ENCODE measurements at places on chromosomes 11 and 22.

DNA sequence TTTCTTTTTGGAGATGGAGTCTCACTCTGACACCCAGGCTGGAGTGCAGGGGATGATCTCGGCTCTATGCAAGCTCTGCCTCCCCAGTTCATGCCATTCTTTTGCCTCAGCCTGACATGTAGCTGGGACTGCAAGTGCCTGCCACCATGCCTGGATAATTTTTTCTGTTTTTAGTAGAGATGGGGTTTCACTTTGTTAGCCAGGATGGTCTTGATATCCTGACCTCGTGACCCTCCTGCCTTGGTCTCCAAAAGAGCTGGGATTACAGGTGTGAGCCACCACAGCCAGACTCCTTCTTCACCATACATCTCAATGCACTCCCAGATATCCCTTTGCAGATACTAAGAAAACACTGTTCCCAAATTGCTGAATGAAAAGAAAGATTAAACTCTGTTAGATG is 224.3 kb downstream of the OR4A5 start:
- H3K36me3 ChIP-seq, result peaks cover 91% of the 10 kb centered on the region
- H3K27ac ChIP-seq, result no peak overlapping the region
- no peak for DNase-seq
- H3K27me3 ChIP-seq, result peaks cover 10% of the 10 kb centered on the region

DNA sequence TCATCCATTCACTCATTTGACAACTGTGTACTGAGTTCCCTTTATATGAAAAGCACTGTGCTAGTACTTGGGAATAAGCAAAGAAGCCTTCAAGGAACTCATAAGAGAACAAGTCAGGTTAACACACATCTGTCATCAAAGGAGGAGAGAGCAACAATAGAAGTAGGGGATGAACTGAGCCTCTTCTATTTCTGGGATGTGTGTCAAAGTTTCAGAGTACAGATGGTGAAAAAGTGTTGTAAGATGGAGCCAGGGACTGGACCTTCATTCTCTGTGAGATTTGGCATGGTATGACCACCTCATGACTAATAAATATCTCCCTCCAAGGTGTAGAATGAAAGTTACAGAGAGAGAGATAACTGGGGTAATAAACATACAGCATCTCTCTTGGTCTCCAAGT is 349.8 kb upstream of the PLET1 start:
- no peaks in the 10 kb centered on the region for H3K36me3 ChIP-seq

- no peaks in the 10 kb centered on the region for H3K4me1 ChIP-seq
- no peak overlapping the region for H3K4me3 ChIP-seq
- no peak for DNase-seq
- H3K27ac ChIP-seq, result no peak overlapping the region
- no peaks in the 10 kb centered on the region for H3K36me3 ChIP-seq
Measured at GRCh38 chr11:69504576-69505335, 23.3 kb downstream of the LINC01488 start.

GRCh38 chr22:36927671-36928070 is 14.2 kb downstream of the CSF2RB start:
- peaks cover 2% of the 10 kb centered on the region for H3K4me1 ChIP-seq
- no peak overlapping the region for H3K27ac ChIP-seq

- no peak overlapping the region for H3K4me3 ChIP-seq
- peak overlapping the region; percentile 57 for H3K27ac ChIP-seq
- peaks cover 9% of the 10 kb centered on the region for H3K4me1 ChIP-seq
- no peaks in the 10 kb centered on the region for H3K27me3 ChIP-seq
Measured at GRCh38 chr11:78192911-78193351, 4.2 kb downstream of the USP35 start.

GRCh38 chr22:36564422-36565158 is 35.6 kb upstream of the EIF3D start:
- no peaks in the 10 kb centered on the region for H3K36me3 ChIP-seq
- no peak overlapping the region for H3K27ac ChIP-seq
- no peaks in the 10 kb centered on the region for H3K27me3 ChIP-seq

DNA sequence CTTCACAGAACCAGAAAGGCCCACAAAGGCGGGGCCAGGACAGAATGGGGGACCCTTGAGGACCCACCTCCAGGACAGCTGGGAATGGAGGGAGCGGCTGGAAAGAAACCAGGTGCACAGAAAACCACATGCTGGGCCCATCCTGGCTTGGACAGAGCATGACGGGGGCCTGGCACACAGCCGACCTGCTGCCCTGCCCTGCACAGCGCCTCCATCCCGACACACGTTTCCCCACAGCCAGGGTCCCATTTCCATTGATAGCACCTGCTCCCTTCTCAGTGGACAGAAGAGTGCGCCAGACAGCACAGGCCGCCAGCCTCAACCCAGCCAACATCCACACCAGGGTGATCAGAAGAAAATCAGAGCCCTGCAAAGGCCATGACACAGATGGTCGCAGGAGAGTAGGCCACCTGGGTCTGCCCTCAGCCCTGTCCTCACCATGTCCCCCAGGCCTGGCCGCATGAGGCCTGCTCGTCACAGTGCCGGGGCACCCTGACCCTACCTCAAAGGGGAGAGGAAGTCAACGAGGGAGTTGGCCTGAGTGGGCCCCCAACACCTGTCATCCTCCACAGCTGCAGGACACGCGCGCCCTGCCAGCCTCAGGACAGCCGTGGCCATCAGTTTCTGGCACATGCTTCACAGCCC is 28.1 kb downstream of the BRD1 start:
- no peak overlapping the region for H3K27ac ChIP-seq
- no peaks in the 10 kb centered on the region for H3K27me3 ChIP-seq
- no peak overlapping the region for H3K4me3 ChIP-seq

- no peaks in the 10 kb centered on the region for H3K27me3 ChIP-seq
- H3K4me3 ChIP-seq, result no peak overlapping the region
- H3K4me1 ChIP-seq, result peaks cover 48% of the 10 kb centered on the region
- H3K36me3 ChIP-seq, result no peaks in the 10 kb centered on the region
- no peak for DNase-seq
- peak overlapping the region; percentile 59 for H3K27ac ChIP-seq
Measured at GRCh38 chr11:100841711-100842407, 154.8 kb downstream of the ARHGAP42 start.

DNA sequence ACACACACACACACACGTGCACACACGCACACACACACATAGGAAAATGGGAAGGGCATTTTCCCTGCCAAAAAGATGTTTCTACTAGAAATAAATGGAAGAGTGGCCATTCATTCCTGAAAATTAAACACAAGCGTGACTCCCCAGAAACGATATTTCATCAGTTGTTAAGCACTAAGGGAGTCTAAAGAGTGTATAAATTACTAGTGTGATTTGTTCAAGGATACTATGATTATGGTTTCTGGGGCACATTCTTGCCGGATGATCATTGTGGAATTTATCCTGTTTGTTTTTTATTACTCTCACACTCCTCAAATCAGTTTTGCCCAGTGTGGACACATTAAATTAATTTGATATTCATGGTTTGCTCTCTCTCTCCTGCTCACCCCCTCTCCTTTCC is 16.4 kb upstream of the AMOTL1 start:
- H3K4me3 ChIP-seq, result no peak overlapping the region
- H3K4me1 ChIP-seq, result peaks cover 27% of the 10 kb centered on the region
- no peak for DNase-seq

DNA sequence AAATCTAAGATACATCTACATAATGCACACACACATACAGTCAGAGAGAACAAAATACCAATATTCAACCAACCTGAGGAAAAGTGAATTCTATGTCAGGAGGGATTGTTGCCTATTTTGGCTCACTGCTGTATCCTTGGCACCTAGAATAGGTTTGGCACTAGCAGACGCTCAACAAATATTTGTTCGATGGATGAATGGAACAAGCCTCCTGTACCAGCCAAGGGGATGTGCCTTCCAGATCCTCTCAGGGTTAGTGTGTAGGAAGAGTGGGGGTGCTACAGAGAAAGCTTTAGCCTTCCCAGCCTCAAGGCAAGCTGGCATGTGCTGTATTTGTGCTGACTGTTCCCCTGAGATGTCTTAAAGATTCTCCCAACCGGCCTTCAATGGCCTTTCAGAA is 23.3 kb upstream of the POU2AF1 start:
- no peak overlapping the region for H3K27ac ChIP-seq
- no peaks in the 10 kb centered on the region for H3K4me1 ChIP-seq
- DNase-seq, result no peak
- H3K27me3 ChIP-seq, result no peaks in the 10 kb centered on the region
- H3K36me3 ChIP-seq, result no peaks in the 10 kb centered on the region

DNA sequence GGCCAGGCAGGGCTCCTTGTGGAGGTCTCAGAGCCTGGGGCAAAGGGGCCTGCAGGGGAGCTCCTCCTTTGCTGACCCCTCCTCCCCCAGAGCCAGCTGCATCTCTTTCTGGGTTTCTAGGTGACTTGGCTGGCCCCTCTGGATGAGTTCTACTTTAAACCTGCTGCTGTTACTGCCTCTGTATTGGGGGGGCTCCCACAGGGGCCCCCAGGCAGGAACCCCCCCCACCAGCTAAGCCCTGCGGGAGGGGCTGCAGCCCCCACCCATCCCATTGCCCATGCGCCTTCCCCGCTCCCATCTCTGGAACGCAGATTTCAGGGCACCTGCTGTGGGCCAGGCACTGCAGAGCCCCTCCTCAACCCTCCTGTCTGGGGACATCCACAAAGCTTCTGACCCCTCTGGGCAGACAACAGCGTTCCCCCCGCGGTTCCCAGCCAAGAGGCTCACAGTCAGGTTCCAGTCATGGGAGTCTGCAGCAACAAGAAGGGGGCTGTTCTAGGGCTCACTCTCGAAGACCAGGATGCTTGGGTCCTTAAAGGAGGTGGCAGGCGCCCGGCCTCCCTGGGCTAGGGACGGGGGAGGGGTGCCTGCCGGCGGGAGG is 815 bp upstream of the PLCB3 start:
- H3K36me3 ChIP-seq, result no peaks in the 10 kb centered on the region
- H3K27me3 ChIP-seq, result no peaks in the 10 kb centered on the region
- no peak for DNase-seq

Measured in WTC11 (cell line).